ENCODE measurements at places on chromosomes 2 and 18.

DNA sequence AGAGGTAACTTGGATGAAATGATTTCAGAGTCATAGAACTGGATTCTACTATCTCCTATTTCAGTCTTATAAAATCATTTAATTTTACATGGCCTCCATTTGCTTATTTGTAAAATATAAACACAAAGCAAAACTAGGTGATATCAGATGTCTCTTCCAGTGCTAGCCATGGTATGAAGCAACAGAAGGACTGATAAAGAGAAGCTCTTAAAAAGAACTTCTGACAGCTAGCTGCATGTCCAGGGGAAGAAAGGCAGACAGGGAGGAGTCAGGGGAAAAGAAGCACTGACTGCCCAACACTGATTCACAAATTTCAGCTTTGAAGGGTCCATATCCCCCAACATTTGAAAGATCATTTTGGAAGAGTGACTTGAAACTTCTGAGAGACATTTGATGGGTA, 6.4 kb downstream of the SLC8A1 start:
- no peak for DNase-seq

DNA sequence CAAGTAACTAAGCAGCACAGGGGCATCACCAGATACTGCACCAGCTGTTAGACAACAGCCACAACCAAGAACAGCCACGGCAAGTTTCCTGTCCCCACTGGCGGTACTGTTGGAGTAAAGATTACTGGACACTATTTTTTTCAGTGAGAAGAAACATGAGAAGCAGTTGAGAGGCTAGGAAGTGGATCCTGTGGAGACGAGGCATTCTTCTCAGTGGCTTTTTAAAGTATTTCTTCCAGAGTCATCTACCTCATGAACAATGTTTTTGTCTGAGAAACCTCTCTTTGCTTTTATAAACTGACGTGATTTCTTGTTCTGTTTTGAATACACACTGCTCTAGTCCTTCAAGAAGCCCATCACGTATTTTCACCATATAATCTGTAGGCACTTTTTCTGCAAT, 18.8 kb downstream of the TM4SF20 start:
- no peak for DNase-seq

DNA sequence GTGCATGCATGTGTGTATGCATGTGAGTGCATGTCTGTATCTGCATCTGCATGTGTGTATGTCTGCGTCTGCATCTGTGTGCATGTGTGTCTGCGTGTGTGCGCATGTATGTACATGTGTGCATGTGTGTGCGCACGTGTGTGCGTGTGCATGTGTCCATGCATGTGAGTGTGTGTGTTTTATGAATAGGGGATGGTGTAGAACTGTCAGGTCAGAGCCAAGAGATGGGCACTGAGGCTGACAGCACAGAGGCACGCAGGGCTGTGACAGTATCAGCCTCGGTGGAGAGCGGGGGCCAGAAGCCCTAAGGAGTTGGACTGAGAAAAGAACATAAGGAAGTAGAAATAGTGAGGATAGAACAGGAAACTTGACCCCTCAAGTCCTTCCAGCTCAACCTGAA, 494.0 kb upstream of the MYT1L start:
- DNase-seq: no peak

DNA sequence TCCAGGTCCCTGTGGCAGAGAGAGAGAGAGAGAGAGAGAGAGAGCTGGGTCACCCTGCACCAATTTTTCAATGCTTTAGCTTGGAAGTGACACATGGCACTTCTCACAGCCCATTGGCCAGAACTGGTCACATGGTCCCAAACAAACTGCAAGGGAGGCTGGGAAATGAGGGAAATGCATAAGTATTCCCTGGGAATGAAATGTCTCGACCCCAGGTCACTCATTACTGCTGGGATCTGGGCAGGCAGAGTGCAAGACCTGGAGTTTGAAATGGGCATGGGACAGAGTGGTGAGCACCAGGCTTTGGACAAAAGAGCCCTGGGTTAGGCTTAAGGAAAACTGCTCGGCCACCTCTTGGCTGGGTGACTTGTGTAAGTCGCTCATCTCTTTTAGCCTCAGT, 37.0 kb downstream of the SMAD7 start:
- no peak for DNase-seq

DNA sequence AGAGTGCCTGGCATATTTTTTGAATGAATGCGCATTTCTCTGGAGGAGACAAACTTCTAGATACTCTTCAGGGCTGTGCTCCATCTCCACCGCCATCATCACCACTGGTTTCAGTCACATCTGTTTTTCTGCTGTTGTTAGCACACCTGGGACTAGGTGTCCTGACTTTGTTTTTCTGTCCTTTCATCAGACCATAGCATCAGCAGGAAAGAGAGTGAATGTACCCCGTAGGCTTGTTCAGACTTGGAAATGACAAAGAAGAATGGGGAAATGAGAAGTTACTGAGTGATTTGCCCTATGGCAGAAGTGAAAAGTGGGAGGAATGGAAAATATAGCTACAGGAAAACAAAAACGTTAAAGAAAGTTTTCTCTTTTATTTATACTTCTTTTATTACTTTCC, 965.2 kb upstream of the FANCL start:
- no peak for DNase-seq

GRCh38 chr2:208253600-208254117, 1.2 kb downstream of the IDH1 start:
- DNase-seq: no peak

DNA sequence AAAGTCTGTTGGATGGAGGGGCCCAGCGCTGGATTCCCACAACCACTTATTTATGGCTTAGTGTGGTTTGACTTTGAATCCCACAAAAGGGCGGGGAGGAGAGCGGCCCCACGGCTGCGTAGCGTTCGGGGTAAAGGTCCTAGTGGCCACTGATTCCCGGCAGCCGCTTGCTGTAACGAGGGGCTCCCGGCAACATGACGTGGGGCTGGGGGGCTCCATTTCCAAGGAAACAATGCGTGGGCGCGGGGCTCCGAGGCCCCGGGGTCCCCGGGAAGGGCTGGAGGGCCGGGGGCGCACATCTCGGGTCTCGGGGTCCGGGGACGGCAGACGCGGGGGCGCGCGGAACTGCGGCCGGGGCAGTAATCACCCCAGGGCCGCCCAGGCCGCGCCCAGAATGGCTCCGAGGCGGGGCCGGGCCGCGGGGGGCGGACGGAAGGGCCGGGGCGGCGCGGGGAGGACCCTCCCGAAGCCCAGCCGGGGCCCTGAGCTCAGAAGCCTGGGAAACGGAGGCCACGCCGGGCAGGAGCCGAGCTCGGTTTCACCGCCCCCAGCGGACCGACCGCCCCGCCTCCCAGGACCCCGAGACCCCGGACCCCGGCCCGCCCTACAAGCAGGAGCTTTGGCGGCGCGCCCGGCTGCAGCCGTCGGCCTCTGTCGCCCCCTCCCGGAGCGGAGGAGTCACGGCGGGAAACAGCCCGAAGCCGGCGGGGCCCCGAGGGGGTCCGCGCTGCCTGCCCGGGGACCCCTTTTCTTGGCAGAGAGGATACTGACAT, 11.9 kb upstream of the MLPH start:
- DNase-seq: peak; percentile 58

GRCh38 chr2:107018366-107018765, 132.4 kb upstream of the ST6GAL2 start:
- no peak for DNase-seq

DNA sequence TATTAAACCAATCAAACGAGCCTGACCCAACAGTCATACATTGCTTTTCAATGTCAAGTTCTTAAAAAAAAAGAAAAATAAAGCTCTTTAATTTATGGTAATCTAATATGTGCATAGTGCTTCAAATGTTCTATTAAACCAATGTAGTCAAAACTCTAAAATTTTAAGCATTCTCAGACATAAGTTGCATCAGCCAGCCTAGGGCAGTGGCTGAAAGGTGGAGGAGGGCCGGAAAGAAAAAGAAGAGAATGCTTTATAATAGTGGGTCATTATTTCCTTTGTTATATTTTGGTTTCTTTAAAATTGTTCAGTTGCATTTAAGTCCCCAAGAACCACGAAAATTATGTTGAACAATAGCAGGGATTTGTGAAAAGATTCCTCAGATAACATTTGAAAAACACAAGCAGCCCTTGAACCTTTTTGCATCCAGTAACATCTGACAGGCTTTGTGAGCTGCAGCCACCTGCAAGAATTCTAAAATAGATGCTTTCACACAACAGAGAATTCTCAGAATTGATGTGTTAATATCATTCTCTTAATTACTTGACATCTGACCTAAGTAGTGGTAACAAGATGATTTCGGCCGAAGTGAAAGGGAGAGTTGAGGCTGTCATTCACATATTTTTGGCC, 252.1 kb downstream of the CDCA7 start:
- DNase-seq: no peak

DNA sequence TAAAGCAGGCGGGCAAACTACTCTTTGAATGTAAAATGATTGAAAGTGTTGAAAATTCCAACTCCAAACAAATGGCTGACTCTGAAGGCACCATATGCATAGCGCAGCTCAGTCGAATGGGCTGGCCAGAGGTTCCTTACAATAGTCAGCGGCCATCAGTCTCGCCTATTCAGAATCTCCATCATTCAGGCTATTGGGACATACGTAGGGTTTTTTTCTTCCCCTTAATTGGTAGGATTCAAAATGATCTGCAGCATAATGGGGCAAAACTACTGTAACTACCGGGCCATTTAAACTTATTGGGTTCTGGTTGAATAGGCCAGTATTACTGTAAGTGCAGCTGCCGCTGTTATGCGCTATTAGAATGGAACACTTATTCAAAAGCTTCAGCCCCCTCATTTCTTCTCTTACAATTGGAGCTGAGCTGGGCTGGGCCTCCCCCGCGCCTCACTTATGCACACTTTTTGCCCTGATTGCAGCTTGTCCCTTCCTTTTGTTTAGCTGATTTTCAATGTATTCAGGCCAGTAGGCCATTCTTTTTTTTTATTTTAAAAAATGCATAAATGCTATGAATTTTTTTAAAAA, 40.4 kb downstream of the SLC9A4 start:
- no peak for DNase-seq

- DNase-seq: no peak
Measured at GRCh38 chr18:5542515-5543035, 1.2 kb downstream of the EPB41L3 start.

DNA sequence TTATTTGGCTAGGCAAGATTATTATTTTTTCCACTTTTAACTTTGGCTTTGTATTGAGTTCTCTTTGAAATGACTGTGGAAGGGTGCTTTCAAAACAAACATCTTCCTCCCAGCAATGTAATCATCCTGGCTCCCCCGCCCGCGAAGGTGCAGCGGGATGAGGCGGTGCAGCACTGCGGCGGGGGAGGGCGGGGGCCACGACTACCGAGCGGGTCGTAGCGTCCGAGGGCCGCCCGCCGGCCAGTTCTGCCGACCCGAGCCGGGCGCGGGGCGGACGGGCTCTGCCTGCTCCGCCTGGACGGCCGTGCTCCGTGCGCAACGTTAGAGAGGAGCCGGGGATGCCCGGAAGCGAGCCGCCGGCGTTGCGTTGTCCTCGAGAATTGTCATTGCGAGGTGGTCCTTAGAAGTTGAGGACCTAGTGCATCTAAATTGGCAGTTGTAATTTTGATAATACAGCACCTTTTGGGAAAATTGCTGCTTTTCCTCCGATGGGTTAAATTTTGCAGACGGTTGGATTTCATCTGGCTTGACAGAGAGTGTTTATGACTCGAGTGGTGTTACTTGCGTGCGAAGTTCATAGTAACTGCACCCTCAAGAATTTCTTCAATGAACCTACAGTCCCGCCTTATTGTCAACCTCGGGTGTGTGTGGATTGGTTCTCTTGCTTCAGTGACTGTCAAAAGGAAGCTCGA, 1.1 kb downstream of the EPC2 start:
- DNase-seq: peak; percentile 16

- no peak for DNase-seq
Measured at GRCh38 chr18:67608615-67609273, 92.2 kb upstream of the DSEL start.

- DNase-seq: no peak
Measured at GRCh38 chr2:165627470-165627869, 158.0 kb downstream of the CSRNP3 start.

- DNase-seq: no peak
Measured at GRCh38 chr2:191645434-191646162, 32.3 kb upstream of the NABP1 start.

DNA sequence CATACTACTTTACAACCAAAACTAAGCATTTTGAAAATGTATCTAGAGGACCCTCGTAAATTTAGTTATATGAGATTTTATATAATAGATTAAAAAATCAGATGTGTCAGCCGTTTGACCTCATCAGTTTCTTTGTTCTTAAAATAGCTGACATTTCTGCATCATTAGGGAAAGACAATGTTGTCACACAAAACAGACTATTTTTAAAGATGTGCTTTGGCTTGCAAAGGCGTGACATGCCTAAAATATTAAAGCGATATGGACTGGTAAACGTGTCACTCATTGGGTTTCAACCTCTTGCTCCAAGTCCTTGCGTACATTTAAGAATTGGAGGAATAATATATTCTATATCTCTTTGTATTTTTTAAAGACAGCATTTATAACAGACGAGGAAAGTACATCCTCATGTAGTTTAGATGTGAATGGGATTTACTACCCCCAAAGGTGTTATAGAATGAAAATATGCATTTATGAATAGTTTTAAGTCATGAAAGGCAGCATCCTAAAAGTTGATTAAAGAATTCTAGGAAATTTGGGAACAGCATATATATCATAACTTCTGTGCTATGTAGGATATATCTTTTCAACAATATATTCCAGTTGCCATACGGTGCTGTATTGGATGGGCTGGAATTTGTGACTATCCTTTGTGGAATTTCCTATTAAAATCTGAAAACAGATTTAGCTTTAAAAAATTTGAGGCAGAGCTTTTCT, 3.8 kb downstream of the MYL12A start:
- no peak for DNase-seq

DNA sequence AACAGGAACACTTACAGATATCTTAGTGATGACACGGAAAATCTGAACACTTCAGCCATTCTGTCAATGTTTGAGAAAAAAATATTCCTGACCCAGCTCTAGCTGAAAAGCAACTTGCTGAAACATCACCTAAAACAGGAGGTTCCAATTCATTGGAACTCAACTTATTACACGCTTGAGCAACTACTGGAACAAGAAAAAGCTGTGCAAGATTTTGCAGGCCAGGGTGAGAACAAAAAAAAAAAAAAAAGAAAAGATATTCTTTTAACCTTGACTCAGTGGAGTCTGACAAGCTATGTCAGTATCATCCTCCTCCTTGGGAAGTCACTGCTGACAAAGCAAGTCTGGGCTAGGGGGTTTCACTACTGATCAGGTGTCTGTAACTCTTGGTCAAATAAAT, 351.0 kb downstream of the SS18 start:
- DNase-seq: no peak

- DNase-seq: no peak
Measured at GRCh38 chr2:43228321-43228751, 1.9 kb upstream of the ZFP36L2 start.

DNA sequence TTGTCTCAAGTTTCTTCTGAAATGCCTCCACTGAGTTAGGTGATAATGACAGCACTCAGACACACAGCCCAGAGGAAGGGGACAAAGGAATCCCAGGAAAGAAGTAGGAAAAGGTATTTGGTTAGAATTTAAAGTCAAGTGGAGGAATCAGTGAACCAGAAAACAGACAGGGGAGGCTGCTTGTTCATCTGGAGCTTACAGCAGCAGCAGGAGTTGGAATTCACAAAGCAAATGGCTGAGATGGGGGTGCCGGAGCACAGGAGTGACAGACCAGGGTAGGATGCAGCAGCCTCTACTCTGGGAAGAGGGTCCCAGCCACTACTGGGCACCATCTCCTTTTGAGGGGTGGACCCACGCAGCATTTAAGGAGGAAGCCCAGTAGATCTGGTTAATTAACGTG, 104.8 kb downstream of the ST6GAL2 start:
- no peak for DNase-seq

GRCh38 chr18:75170022-75170789, 38.7 kb downstream of the PTGR3 start:
- DNase-seq: no peak
